ENCODE measurements at places on chromosomes 1 and 21.

GRCh38 chr1:151346082-151346768, 827 bp downstream of the RFX5 start:
- no peak for DNase-seq

DNA sequence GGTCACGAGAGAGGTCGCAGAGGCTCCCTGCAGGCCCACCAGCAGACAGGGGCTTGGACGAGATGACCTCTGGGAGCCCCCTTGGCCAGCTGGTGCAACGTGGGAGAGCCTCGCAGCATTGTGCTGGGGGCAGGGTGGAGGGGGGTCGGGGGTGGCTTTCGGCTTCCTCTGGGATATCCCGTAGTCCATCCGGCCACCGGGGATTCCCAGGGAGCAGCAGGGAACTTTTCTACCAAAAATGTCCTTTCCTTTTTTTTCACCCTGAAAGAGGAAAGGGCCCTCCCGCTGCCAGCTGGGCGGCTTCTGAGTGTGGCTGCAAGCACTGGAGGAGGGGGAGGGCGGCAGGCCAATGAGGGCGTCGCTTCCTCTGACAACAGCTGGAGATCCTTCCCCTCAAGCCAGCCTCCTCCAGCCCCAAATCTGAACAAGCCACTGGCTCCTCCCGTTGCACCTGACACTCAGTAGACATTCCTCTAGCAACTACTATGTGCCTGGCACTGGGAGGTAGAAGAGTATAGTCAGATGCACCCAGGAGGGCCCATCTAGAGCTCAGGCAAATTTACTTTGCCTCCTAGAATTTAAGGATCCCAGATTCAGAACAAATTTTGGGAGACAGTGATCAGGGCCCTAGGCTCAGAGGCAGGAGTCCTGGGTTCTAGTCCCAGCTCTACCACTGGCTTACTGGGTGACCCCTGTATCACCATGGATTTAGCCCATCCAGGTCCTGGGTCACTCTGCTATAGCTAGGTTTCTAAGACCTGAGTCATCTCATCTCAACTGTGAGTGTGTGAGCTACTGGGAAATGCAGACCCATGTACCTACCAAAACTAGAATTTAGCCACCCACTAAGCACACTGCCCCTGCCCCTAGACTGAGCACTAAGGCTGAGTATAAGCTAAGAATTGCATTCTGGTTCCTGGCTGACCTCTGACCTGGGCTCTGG, 2.7 kb downstream of the MOB3C start:
- peak; percentile 57 for DNase-seq

DNA sequence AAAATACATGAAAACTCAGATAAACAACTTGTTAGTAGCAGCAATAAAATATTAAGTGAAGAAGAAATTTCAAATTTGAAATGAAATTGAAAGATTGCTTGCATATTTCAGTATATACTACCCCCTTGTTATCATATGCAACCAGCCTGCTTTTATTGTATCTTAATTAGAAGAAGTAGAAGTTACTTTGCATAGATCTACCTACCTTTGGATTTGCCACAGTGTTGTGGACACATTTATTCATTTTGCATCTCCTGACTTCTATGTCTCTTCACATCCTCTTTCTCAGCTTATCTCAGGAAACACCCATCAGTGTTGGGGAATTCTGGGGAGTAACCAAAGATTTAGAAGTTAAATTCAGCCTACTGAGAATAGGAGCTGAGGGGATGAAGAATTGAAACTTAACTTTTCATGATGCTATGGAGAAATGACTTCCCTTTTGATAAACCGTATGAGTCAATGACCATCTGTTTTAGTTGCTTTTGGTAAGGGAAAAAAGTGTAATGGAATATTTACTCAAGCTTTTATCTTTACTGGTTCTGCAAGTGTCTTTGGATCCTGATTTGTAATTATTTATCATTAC, 96.9 kb downstream of the RGL1 start:
- DNase-seq, result no peak

GRCh38 chr1:31383967-31384366, 11.1 kb upstream of the FABP3 start:
- DNase-seq, result no peak

- no peak for DNase-seq
These were observed 102.1 kb downstream of the SNX7 start for GRCh38 chr1:98763488-98764150.

- DNase-seq, result no peak
These were observed 730.9 kb downstream of the PTPRU start for GRCh38 chr1:29967261-29967660.

GRCh38 chr1:162913345-162913744, 52.4 kb upstream of the CCDC190 start:
- DNase-seq, result no peak

GRCh38 chr1:42267904-42268303, 67.1 kb downstream of the FOXJ3 start:
- no peak for DNase-seq

GRCh38 chr1:27163093-27163492, 8.2 kb upstream of the SLC9A1 start:
- no peak for DNase-seq
